ENCODE measurements at places on chromosomes 12 and 14. TPM values are rescaled to one million over a fixed set of nuclear protein-coding genes. Genes with fewer than 3 reads are reported as not detected.
A peak's percentile ranks its signal among the peaks of the same experiment; 100 is the strongest.

GRCh38 chr14:73717266-73717665, 3.1 kb upstream of the PNMA1 start:
- H3K4me3 ChIP-seq = no peak overlapping the region
- H3K27ac ChIP-seq = no peak overlapping the region
- H3K36me3 ChIP-seq = peaks cover 48% of the 10 kb centered on the region

DNA sequence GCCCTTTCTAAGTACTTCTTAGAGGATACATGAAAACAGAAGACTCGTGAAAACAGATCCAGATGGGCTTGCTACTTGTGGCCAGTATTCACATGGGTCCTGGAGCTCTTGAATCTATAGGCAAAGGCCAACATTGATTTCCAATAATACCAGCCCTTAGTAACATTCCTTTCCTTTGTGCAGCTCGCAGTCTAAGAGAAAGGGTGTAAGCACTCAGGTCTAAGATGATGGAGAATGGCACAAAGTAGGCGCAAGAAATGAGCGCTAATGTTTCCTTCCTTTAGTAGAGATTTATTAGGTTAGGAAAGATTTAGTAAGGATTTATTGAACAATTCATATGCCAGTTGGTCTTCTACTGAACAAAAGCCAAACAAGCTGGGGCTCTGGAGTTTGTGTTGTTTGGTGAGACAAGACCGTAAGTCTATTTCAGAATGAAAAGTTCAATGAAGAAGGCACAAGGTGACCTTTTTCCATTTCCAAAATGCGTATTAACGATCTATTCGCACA, 525 bp downstream of the RNU6-8 start:
- H3K4me3 ChIP-seq = peak overlapping the region; percentile 36
- H3K27ac ChIP-seq = peak overlapping the region; percentile 93
- no peaks in the 10 kb centered on the region for H3K27me3 ChIP-seq
- peaks cover 20% of the 10 kb centered on the region for H3K4me1 ChIP-seq
- no peaks in the 10 kb centered on the region for H3K36me3 ChIP-seq

GRCh38 chr14:32286602-32287001, 42.5 kb upstream of the AKAP6 start:
- H3K4me3 ChIP-seq = no peak overlapping the region
- no peaks in the 10 kb centered on the region for H3K36me3 ChIP-seq
- H3K4me1 ChIP-seq = no peaks in the 10 kb centered on the region
- no peak overlapping the region for H3K27ac ChIP-seq
- no peaks in the 10 kb centered on the region for H3K27me3 ChIP-seq
- DNase-seq = no peak

DNA sequence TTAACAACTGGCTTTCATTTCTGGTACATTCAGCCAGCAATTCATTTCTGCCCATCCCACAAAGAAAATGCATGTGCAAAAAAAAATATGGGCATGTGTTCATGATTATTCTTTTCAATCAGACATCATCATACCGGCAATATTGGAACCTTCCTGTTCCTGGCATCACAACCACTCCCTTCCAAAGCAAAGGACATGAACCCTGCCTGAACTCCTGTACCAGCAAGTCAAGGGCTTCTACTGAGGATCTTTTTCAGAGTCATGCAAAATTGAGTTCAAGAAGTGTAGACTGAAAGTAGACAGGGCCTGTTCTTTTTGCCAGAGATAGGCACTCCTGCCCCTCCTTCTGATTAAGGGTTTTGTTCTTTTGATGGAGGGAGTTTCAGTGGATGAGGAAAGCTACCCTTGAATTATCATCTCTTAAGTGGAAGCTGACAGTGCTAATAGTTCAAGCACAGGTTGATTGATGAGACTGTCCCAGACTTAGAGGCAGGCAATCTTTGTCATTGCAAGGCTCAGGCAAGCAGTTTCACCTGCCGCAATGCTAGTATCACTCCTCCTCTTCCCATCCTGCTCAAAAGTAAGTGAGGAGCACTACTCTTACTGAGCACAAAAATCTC, 22.3 kb upstream of the DIO2 start:
- no peak overlapping the region for H3K4me3 ChIP-seq
- no peaks in the 10 kb centered on the region for H3K27me3 ChIP-seq
- DNase-seq = no peak
- no peak overlapping the region for H3K27ac ChIP-seq
- no peaks in the 10 kb centered on the region for H3K4me1 ChIP-seq

The BBOF1 gene
- 1.9 TPM for polyA plus RNA-seq

DNA sequence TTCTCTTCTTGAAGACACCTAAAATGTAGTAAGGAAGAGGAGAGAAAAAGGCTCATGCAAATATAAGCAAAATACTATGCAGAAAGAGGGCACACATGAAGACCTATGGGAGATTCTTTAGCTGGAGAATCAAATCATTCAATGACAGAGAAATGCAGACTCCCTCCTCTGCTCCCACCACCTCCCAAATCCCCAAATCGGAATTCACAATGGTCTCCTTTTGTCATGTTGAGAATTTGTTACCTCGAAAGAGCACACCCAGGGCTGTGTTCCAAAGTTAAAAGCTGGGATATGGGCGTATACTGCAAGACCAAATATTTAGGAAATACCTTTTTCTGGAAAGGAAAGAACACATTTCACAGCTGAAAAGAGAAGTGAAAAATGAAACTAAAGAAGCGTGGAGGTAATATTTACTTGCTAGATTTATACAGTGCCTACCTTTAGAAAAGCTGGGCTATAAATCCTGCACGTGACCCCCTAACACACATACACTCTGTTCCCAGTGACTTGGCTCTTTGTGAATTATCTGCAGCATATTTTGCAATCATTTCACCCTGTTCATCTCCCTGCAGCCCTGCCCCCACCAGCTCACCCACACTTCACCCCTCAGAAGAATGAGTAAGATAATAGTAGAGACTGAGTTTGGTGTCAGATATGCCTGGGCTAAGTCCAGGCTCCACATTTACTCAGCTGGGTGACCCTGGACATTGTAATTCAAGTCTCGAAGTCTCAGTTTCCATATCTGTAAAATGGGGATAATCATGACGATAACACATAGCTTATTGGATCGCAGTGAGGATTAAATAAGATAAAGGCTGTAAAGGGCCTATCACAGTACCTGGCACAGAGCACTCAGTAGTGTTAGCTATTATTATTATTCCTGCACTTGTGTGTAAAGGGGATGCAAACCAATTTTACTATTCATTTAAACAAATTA, 2.9 kb upstream of the CACNA1C start:
- H3K4me3 ChIP-seq = no peak overlapping the region
- H3K4me1 ChIP-seq = no peaks in the 10 kb centered on the region
- H3K36me3 ChIP-seq = no peaks in the 10 kb centered on the region
- no peak overlapping the region for H3K27ac ChIP-seq

The ZNF10 gene
- polyA plus RNA-seq = 7.2 TPM

The SDS gene
- not detected for polyA plus RNA-seq

The C3AR1 gene
- polyA plus RNA-seq = 0.57 TPM

The EID3 gene
- polyA plus RNA-seq = 0.75 TPM

The CSRNP2 gene
- 17.5 TPM for polyA plus RNA-seq

The IL26 gene
- not detected for polyA plus RNA-seq

GRCh38 chr12:101325590-101325989, 45.7 kb downstream of the UTP20 start:
- no peaks in the 10 kb centered on the region for H3K4me1 ChIP-seq
- no peak overlapping the region for H3K4me3 ChIP-seq
- H3K36me3 ChIP-seq = peaks cover 22% of the 10 kb centered on the region
- H3K27me3 ChIP-seq = no peaks in the 10 kb centered on the region

The NRXN3 gene
- 0.89 TPM for polyA plus RNA-seq

Data from keratinocyte (primary cell).